Femur (tissue), 1 donor: ENCODE measurements at places on chromosomes 4 and X.
A peak's percentile ranks its signal among the peaks of the same experiment; 100 is the strongest.

- DNase-seq: no peak
Measured at GRCh38 chr4:13983189-13983790, 355.8 kb upstream of the BOD1L1 start.

DNA sequence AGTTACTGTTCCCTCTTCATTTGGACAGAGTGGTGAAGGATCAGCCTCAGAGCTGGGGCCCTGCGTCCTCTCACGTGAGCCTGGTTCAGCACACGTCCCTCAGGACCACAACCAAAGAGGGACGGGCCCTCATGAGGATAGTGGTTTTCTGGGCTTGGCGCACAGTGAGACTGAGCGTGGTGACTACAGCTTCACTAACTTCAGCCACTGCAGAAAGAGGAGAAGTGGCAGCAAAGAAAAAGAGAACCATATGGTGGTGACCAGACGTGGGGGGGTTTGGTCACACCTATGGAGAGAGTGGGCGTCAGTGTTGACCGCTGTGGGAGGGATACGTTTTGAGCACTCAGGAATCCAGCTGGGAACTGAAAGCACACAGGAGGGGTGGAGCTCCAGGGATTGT, 21.8 kb upstream of the TNIP3 start:
- no peak for DNase-seq

GRCh38 chr4:13515268-13515667, 29.0 kb downstream of the NKX3-2 start:
- no peak for DNase-seq

- DNase-seq: no peak
Measured at GRCh38 chrX:20217271-20217670, 49.4 kb downstream of the RPS6KA3 start.

DNA sequence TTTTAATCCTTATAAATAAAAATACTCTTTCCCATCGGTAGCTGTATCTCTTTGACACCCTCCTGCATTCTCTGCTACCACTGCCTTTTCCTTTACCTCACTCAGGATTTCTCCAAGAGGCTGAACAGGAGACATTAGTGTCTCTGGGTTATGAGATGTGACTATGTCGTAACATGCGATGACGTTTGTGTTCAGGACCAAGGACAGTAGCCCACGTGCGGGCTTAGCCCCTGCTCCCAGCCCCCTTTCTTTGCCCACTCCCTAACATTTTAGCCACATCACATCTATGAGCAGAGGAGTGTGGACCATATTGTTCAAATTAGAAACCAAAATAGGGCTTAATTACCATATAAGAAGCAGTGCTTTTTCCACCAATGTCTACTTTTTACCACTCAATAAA, 369.3 kb downstream of the FBXW7 start:
- peak; percentile 39 for DNase-seq
